ENCODE measurements at places on chromosomes 16 and 17.

DNA sequence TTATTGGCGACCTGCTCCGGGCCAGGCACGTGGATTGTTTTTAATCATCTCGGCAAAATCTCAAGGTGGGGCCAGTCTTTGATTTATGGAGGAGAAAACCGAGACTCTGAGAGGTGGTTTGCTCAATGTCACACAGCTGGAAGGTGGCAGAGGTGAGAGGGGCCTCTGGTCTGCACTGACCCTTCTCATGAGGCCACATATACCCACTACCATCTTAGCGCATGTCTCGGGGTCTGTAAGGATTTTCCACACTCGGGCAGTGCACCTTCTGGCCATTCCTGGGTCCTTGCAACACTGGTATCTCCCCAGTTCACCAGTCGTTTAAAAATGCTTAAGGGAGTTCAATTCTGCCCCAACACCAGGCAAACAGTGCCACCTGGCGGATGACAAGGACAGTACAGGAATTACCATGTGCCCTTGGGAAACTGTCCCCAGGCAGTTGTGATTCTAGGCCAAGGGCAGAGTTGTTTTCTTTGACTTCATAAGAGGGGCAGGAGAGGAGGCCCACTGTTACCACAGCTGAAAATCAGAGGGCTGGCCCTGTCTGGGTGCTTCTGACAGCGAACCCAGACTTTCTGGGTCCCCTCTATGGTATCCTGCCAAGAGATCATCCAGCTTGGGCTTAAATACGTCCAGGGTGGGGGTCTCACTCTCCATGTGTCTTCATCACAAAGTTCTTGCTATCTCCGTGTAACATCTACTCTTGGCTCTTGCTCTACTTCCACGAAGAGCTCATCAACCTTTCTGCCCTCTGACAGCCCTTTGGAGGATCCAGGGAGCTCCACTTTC is 39.4 kb upstream of the RAI1 start:
- DNase-seq: peak; percentile 69

DNA sequence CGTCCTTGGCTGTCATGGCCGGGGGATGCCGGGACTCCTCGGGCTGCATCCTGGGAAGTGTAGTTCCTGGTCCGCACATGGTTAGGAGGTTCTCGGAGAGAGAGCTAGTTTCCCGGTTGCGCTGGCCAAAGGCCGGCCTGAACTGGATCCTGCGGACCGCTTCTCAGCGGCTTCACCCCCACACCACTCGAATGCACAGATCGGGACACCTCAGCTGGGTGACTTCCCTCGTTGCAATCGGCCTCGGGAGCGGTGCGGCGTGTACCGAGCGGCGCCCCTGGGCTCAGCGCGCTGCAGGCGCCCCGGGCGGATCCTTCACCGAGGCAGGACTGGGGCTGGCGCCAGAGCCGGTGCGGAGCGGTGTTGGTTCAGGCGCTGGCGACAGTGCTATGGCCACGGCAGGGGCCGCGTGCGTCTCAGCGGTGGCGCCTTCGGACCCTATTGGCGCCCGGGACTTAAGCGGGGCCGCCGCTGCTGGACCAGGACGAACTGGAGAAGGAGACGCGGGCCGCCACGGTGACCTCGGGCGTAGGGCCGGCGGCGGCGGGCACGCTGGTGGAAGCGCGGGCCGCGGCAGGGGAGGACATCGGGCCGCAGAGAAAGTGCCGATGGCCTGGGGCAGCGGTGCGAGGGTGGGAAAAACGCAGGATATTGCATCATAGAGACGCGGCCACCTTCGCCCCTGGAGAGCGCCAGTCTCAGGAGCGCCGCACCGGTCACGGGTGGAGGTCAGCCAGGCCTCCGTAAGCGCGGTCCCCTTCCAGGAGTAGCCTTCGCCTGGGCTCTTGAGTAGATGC is 11.4 kb downstream of the ZNF629 start:
- DNase-seq: peak; percentile 56

- DNase-seq: no peak
These were observed 265.5 kb downstream of the PARN start for GRCh38 chr16:14364386-14365199.

DNA sequence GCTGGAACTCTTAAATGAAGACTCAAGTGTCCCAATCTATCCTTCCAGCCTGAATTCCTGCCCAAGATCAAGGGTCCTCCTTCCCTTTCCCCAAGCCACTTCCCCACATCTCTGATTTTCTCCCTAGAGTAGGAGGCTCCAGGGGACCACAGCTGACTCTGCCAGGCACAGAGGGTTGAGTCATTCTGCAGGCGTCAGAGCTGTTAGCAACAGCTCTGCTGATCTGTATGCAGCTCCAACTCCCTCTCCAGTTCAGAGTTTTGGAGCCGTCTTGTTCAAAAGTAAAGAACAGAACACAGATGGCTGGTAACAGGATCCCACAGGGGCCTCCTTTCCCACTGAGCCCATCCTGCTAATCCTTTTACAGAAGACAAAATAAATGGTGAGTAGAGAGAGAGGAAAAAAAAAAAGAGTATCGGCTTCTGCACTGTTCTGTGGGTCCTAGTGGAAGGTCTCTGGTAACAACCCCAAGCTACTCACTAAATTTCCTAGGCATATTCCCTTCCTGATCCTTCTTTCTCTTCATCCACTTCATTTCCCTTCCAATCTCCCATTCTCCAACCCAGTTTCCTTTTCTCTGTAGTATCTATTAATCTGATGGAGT is 13.4 kb upstream of the TAOK1 start:
- DNase-seq: no peak

DNA sequence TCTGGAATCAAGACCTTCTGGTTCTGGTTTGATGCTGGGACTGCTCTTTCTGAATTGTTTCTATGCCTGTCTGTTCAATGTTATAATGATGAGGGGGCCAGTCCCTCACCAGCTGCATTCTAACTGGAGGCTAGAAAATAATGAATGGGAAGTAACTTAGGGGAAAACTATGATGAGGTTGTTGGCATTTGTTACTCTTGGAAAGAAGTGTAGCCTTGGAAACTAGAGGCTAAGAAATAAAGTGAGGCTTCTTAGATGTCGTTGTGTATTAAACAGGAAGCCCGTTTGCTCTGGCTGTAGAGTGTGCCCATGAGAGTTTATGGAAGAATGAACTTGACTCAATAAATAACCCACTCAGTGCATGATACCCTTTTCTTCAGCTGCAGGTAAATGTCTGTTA is 140.8 kb downstream of the PRKCA start:
- no peak for DNase-seq

- DNase-seq: no peak
These were observed 100.6 kb downstream of the ZNF423 start for GRCh38 chr16:49755313-49755620.
